ENCODE measurements at places on chromosomes 3 and 15. TPM values are rescaled to one million over a fixed set of nuclear protein-coding genes. Genes with fewer than 3 reads are reported as not detected.

The TMCO5A gene
- not detected for total RNA-seq

The VEPH1 gene
- total RNA-seq, result 130 TPM

The CRABP1 gene
- total RNA-seq, result not detected

GRCh38 chr15:35751413-35752133 lies 205.6 kb upstream of the DPH6 start:
- DNase-seq, result peak; percentile 78

DNA sequence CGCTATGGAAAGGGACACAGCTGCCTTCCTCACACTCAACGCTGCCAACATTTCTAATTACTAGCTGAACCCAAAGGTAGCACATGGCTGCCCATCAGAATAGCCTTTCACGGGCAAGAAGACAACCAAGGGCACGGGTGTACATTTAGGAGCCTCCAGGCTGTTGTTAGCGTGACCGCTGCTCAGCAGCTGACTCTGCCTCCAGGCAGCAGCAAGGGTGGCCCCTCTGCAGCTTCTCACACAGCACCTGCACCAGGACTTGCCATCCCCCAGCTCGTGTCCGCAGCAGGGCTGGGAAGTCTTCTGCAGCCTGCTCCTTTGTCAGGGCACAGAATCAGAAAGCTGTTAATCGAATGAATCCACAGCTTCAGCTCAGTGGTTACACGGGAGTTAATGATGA lies 146.8 kb downstream of the ADAMTS17 start:
- no peak for DNase-seq

- no peak for DNase-seq
These were observed 43.6 kb upstream of the KY start for GRCh38 chr3:134694466-134694865.

GRCh38 chr3:55246033-55246432 lies 241.1 kb downstream of the WNT5A start:
- DNase-seq, result peak; percentile 38

DNA sequence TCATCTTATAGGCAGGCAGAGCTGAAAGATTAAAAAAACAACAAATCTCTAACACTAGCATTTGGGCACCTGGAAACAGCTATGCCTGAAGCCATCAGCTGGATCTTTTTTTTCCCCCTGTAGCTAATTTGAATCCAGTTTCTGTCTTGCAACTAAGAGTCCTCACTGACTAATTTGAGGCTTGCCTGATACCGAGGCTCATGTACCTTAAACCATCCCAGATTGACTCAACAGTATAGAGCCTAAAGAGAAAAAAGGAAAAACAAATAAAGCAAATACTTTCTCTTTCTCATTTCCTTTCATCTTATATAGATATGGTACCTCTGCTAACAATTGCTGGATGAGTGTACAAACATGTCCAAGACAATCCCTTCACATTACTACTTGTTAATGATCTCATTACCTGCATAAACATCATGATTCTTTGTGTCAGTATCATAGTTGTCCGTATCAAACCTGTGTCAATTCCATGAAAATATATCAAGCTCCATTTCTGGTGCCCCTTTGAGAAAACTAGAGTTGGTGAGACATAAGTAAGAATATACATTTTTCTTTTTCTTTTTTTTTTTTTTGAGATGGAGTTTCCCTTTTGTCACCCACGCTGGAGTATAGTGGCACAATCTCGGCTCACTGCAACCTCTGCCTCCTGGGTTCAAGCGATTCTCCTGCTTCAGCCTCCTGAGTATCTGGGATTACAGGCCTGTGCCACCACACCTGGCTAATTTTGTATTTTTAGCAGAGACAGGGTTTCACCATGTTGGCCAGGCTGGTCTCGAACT lies 43.1 kb downstream of the BHLHE40 start:
- peak; percentile 74 for DNase-seq

DNA sequence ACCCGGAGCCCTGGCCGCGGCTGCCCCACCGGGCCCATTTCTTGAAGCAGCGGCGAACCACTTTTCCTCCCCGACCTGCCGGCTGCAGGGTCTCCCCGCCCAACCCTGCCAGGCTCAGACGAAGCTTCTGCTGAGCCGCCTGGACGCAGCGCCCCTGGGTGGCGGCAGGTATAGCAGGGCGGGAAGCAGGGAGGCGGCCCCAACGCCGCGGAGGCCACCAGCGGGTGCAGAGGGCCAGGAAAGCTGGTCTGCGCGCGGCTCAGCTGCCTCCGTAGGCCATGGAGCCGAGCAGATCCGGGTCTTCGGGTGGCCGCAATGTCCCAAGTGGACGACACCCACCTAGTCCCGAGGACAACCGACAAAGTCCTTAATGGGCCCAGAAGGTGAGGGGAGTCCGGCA lies 21.9 kb upstream of the SRPRB start:
- no peak for DNase-seq

- no peak for DNase-seq
These were observed 50.4 kb downstream of the IDH2 start for GRCh38 chr15:90051874-90052273.

DNA sequence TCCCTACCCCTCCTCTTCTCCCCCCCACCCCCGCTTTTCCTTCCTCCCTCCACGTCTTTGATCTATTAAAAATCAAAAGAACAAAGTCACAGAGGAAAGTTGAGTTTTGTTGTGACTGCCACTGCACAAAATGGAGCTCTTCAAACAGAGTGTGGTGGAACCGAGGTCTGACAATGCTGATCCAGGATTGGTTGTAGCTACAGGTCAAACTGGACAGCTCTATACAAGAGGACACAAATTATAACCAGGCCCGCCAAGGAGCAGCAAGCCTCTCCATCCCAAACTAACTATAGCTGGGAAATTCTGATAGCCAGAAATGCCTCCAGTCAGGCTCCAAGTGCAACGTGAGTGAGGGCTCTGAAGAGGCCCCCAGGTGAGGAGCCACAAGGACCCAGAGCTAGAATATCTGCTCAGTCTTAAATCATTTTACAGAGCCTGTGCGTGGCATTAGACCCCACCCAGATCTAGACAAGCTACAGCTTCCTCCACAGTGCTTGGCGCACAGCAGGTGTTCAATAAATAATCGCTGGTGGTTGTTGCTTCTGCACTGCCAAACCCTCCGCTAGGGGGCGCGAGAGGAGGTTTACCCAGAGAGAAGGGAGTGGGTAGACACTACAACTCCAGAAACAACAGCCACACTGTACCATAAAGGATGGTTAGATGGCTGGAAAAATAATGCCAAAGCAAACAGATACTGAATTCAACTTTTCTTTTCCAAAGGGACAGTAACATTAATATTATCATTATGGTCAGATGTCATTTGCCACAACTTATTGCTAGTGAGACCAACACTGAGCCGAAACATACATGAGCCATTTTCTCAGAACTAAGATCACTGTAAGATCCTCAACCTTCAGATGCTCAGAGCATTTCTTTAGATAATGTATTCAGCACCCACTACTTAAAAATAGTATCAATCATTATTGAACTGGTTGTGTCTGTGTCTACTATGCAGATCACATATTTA lies 44.6 kb downstream of the ZIC4 start:
- no peak for DNase-seq

DNA sequence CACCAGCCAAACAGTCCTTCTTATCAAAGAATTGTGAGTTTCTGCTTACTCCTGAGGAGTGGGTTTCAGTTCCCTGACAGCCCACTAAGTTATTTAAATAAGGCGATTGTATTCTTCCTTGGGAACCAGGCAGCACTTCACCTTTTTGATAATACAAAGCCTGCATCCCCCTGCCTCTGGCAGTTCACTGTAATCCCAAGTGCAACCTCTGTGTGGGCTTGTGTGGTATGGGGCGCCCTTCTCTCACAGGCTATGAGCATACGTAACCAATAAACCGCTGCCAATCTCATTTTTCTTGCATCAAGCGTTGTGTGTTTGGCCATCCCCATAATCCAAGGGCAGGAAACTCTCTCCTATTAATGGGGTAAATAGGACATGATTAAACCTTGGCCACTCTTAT lies 1025.6 kb downstream of the NSUN3 start:
- DNase-seq, result no peak

Data from IMR-90 (cell line).